ENCODE measurements at places on chromosomes 4 and X.

DNA sequence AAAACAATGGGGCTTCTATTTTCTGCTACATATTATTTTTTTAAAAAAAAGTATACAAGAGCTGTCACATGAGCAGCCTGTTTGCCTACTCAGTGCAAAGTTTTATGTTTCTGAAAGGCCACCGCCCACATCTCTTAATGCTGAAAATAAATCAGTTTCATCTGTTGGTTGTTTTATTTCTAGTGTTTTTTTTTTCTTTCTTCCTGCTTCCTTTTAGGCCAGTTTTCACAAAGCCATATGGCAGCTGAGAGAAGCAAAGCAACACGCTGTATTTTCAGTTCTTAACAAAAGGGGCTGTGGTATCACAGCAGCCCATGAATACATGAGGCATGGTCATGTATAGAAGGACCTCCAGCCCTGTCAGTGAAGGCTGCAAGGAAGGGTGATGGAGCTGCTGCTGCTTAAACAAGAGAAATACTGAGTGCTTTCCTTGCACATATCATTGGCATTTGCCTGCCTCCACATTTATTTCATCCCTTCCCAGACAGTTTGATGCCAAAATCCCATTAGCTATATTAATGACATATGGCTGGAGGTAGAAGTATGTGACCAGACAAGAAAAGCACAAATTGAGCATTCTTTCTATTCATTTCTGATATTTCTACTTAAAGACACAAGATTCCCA is 172.5 kb downstream of the PCDH18 start:
- no peak for DNase-seq

GRCh38 chrX:9961750-9962149 is 5.4 kb upstream of the CLDN34 start:
- no peak for DNase-seq

- DNase-seq = no peak
These were observed 6.3 kb downstream of the TMEM31 start for GRCh38 chrX:103716962-103717361.

DNA sequence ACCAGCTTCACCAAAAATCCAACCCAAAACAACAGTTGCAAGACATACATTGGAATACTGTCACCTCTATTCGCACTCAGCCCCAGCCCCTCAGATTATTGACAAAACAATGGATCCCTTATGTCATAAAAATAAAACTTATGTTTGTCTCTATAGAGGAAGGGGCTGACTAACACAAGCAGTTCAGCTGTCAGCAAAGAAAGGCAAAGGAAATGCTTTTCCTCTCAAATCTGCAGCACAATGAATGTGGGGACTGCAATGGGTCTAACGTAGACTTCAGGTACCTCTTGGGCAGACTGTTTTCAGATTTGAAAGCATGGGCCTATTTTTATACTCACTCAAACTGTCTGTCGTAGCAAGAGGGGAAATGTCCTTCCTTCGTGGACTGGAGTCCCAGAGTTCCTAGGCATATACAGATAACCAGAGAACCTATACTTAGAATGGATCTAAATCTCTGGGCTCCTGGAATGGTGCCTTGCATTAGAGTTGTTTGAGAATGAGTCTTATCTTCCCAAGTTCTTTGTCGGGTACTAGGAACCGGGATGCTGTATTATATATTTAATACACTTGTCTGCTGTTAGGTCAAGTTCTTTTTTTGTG is 307.7 kb upstream of the DDX53 start:
- DNase-seq = no peak

- DNase-seq = no peak
These were observed 167.5 kb upstream of the USP38 start for GRCh38 chr4:143017210-143017609.
